H54 (cell line): ENCODE measurements at places on chromosomes 6 and 20.

- no peak for DNase-seq
Measured at GRCh38 chr6:126947070-126947469, 171.4 kb upstream of the RSPO3 start.

DNA sequence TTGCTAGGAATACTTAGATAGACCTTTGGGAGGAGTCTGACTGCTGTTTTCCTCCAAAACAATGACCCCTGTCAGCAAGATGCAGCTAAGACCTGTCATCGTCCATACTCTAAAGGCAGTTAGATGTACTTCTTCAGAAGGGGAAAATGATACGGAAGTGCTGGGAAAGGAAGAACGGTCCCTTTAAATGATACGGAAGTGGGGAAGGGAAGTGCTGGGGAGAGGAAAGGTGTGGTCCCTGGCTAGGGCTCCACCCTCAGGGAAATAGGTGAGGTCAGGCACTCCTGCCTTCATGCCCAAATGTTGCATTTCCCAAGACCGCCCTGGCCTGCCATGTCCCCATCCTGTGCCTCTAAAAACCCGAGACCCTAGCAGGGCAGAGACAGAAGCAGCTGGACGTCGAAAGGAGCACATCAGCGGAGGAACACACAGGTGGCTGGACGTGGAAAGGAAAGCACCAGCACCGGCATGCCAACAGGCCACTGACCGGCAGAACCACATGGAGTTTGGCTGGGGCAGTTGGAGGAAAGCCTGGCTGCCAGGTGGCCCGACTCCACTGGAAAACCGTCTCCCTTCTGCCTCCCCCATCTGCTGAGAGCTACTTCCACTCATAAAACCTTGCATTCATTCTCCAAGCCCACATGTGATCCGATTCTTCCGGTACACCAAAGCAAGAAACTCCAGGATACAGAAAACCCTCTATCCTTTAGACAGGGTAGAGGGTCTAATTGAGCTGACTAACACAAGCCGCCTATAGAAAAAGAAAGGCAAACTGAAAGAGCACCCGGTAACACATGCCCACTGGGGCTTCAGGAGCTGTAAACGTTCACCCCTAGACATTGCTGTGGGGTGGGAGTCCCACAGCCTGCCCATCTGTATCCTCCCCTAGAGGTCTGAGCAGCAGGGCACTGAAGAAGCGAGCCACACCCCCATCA lies 94.6 kb downstream of the FAXC start:
- DNase-seq, result no peak

DNA sequence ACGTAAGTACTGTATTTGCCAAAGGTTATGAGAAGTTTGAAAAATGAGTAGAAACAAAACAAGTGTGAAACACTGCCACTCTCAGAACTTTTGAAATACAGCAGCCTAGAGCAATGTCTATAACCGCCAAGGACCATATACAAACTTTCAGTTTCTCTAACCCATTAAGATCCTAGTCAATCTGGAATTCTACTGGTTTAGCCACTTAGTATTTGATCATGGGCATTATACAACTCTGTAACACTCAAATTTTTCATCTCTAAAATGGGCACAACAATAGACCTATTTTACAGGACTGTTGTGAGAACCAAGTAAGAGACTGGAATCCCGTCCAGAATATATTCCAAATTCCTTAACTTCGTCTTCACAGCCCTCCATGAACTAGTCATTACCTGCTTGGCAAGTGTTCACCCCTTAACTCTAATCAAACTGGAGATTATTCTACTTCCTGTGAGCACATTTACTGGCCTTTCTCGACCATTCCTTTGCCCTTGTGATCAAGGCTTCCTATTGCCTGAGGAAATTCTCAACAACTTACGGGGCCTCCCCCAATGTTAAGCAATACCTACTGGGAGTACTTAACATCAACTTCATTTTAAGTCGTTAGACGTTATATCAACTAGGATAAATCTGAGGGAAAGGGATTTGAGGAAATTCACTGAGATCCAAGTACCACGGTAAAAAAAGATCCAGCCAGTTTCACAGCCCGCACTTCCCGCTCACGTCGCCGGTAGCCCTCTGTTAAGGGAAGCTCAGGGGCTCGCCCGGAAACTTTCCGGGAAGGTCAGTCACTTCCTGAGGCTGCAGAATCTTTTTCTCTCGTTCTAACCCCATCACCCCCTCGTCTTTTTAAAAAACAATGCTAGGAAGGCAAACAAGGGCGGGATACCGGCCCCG lies 1.1 kb downstream of the EIF2S2 start:
- no peak for DNase-seq

DNA sequence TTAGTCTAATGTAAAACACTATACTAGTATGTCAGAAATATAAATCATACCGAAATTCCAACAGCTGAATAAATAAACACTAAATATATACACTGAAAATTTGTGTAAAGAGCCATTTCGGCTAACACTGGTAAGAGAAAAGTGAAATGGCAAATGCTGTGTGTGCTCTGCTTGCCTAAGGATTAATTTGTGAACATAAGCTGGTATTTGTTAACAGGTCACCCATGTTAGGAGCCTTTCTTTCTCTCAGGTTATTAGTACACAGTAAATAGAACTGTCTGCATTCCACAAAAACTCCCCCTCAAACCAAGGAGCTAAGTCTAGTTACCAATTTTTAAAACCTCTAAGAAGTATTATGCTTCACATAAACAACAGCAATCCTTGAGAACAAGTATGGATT lies 27.0 kb downstream of the ELOVL5 start:
- no peak for DNase-seq

DNA sequence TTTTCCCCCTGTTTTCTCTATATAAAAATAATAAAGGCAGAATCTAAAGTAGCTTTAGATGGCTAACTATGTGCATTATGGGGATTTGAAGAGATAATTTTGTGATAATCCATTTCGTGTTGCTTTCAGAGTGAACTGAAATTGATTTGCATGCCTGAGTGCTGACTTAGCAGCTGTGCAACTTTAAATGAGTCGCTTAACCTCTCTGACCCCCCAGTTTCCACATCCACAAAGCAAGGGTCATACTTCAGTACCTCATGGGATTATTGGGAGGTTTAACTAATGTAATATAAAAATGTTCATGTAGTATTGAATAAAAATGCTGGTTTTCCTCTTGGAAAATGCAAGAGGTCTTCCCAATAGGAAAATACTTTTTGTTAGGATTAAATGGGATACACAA lies 63.8 kb upstream of the FABP7 start:
- DNase-seq, result no peak

GRCh38 chr6:31586008-31586407 lies at the start of gene LST1:
Gene LST1 (plus strand): TSS chr6:31586277. CDS start chr6:31587300, 1,023 bp downstream.
- no peak for DNase-seq

- DNase-seq, result no peak
Measured at GRCh38 chr6:100173211-100173610, 179.2 kb upstream of the MCHR2 start.

DNA sequence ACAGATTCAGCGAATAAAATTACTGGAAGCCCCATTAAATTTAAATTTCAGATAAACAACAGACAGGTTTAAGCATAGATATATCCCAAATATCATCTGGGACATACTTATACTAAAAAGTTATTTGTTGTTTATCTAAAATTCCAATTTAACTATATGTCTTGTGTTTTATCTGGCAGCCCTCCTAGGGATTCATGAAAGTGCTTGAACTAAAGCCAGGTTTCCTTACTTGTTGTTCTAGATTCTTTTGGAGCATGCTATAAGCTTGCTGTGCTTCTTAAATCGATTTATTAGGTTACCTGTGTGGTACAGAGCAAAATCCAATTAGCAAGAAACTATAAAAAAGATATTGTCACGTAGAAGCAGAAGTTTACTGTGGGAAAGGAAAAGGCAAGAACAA lies 202.5 kb upstream of the GMDS start:
- DNase-seq, result no peak

DNA sequence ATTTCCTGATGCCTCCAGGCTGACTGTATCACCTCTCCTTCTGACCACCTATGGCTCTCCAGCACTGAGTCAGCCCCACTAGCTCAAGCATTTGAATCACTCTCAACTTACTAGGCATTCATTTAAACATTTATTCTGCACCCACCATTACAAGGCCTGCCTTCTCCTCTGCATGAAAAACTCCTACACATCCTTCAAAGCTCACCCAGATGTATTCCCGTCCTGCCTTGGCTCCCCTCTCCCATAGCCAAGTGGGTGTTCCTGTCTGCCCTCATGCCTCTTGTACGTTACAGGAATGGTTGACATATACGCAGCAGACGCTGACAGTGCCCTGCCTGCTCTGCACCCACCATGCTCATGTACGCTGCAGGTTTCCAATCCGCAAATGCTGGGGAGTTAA lies 21.6 kb downstream of the KCNK17 start:
- DNase-seq, result no peak

- no peak for DNase-seq
Measured at GRCh38 chr6:2531426-2532215, 219.1 kb downstream of the MYLK4 start.

DNA sequence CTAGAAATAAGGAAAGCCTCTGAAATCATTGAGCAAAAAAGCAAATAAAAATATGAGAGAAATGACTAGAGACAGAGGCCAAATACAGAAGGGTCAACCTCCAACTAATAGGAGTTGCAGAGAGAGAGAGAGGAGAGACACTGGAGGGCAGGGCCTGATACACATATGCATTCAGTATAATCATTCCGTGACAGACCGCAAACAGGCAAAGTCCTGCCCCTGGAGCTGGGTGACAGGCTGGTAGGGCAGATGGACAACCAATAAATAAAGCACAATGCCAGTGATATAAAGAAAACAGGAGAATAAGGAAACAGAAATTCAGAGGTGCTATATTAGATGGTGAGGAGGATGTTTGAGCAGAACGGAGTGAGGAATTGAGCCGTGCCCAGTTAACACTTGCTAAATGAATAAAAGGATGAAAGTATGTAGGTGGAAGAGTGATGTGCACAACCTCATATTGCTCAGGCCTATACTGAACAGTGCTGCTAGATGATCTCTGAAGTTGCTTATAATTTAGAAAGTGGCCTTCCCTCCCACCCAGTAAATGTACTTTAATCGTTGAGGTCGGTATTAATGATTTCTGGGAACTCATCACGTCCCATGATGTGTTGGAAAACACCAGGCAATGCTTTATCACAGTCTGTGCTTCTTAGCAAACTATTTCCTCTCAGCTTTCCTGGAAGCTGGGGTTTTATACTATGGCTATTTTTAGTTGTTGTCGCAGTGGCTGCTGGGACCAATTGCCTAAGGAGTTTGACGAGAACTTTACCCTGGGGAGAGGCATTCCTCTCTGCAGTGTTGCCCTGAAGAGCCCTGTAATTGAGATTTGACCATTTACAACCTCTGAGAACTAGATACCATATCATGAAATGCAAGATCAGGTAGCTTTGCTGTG lies 37.6 kb upstream of the CLIC5 start:
- no peak for DNase-seq

- no peak for DNase-seq
Measured at GRCh38 chr6:77474286-77474956, 11.1 kb upstream of the HTR1B start.

DNA sequence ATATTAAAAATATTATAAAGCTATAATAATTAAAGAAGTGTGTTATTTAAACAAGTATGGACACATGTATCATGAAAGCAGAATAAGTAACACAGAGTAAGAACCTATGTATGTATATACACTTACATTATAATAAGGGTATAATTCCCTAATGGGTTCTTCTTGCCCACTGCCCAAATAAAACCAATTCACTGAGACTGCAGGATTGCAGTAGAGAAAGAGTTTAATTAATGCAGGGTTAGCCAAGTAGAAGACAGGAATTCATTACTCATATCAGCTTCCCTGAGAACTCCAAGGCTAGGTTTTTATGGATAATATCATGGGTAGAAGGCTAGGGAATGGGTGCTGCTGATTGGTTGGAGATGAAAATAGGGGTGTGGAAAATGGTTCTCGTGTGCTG lies 53.8 kb upstream of the SAMD3 start:
- no peak for DNase-seq

DNA sequence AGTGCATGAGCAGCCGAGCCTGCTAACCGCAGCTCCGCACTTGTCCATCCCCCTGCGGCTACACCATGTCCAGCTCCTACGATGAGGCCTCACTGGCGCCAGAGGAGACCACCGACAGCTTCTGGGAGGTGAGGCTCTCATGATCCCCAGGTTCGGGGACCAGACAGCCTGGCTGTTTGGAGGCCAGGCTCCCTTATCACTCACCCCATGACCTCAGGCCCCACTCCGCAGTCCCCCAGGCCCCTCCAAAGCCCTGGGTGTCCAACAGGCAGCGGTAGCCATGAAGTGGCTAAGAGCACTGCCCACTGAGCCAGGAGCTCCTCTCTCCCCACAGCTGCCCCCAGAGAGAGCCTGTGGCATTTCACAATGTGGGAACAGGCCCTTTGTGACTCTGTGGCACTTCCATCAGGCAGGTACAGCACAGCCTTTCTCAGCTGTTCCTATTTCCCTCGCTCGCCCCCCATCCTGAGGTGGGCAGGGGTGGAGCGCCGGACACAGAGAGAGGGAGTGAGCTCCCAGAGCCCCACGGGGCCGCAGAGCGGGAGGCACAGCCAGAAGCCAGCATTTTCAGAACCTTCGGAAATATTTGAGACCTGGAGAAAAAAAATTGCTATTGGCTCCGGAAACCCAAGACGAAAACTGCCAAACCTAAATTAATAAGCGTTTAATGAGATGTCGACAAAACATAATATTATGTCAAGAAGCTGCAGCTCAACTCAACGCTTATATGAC lies 29.7 kb downstream of the SPDEF start:
- DNase-seq, result no peak

- DNase-seq, result peak; percentile 12
Measured at GRCh38 chr20:8722277-8722928, 346.5 kb upstream of the PLCB4 start.

DNA sequence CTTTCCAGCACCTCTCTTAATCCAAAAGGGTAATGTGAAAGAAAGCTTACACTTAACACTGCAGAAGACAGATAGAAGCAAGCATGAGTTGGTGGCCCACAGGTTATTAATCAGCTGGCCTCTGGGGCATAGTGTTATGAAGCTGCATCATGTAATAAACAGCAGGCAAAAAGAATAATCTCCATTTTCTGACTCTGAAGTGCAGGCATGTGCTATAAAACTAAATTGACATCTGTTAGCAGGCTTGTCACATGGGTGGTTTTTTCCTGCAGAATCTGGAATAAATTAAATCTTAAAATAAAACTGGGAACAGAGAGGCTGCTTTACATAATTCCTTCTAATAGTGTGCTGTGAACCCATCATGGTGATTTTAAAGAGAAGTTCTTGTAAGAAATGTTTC lies 73.3 kb downstream of the METTL24 start:
- DNase-seq, result no peak
